ENCODE measurements at places on chromosomes 4 and X.

DNA sequence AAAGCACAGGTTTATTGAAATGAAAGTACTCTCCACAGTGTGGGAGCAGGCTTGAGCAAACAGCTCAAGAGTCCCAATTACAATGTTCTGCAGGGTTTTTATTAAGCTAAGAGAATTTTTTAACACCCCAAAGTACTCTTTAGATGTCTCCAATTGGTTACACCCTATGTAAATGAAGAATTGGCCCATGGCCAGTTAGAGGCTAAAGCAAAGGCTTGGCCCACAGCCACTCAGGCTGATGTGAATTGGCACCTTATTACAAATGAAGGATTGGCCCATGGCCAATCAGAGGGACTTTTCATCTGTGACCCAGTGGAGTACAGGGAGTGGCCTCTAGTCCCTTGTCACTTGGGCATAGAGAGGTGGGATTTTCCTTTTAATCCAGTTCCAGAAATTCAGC is 30.1 kb upstream of the IQCM start:
- DNase-seq = no peak

DNA sequence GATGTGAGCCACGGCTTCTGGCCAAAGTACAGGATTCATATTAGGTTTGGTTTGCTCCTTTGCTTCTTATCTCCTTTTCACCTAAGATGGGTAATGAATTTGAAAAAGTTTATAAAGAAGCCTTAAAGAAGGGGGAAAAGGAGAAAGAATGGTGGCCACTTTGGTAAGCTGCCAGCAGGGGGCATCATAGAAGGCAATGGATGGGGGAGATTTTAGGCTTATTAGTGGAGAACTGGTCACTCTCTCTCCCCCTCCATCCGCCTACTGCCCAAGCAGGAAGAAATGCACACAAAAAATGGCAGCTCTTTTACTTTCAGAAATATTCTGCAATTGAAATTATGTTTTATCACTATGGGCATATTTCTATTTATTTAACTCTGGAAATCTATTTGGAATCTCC is 32.0 kb downstream of the SPARCL1 start:
- DNase-seq = no peak

DNA sequence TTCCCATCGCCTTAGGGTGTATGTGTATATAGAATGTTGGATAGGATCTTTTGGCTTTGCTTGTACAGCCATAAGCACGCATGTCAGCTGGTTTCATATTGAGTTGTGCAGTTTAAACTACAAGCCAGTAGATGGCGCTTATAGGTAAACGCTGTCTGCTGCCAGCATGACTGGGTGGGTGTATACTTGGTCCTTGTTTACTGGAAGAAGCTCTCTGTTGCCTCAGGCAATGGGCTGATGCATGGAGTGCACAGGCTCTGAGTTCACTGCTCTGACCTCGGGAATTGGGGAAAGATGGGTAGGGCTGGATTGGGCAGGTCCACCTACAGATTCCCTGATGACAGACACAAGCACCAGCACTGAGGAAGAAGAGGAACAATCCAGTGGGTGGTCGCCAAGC is 831.5 kb downstream of the STIM2 start:
- DNase-seq = peak; percentile 60

DNA sequence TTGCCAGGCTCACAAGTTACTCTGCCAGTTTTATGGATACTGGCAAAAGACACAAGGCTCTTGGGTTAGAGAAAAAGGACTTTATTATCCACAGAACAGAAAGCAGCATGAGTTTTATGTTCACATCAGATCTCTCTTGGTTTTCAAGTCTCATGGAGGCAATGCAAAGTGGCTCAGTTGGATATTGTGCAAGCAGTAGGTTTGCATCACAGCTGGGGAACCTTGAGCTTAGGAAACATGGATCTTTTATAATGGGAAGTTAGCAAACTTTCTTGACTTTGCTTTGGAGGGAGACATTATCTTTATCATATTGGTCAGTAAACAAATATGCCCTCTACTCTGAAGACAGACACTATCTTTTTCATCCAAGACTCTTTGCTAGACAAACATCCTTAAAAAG is 109.2 kb upstream of the GRPR start:
- DNase-seq = no peak

DNA sequence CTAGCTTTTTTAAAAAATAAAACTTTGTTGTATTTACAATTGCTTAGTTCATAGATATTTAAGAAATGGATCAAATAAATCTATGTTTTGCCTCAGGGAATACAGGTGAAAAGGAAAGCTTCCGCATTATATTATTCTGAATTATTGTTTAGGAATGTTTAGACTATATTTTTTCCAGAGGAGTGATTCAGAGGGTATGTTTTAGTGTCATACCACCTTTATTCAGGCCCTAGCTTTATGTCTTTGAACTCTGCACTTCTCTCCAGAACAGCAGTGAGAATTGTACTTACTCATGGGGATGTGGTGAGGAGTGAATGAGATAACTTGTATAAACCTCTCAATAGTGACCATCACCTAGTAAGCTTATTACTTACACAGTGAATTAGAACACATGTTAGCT is 14.0 kb downstream of the SLIT2 start:
- no peak for DNase-seq

- DNase-seq = no peak
These were observed 65.4 kb upstream of the NKX1-1 start for GRCh38 chr4:1471443-1472147.

GRCh38 chr4:109298279-109299010 is 4.0 kb downstream of the COL25A1 start:
- no peak for DNase-seq

- DNase-seq = no peak
These were observed 268.4 kb upstream of the MAGEB18 start for GRCh38 chrX:25869761-25870160.

DNA sequence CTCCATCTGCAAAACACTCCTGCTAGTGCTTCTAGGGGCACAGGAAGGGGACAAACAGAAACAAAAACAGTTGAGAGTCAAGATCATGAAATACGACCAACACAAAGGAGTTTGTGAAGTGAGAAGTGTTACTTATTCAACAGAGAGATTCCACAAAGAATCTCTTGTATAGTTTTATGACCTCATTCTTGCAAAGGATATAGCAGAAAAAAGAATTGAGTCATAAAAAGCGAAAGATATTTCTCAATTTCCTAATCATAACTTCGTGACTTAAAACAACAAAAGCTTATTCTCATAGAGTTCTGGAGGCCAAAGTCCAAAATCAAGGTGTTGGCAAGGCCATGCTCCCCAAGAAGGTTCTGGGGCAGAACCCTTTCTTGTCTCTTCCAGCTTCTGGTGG is 40.7 kb downstream of the TIGD4 start:
- no peak for DNase-seq
